ENCODE measurements at places on chromosomes 5 and 9. TPM values are rescaled to one million over a fixed set of nuclear protein-coding genes. Genes with fewer than 3 reads are reported as not detected.

Gene FBN2
- total RNA-seq, result 0.05 TPM

- H3K36me3 ChIP-seq, result no peaks in the 10 kb centered on the region
- no peak overlapping the region for H3K4me3 ChIP-seq
- no peak overlapping the region for H3K27ac ChIP-seq
- DNase-seq, result no peak
- H3K27me3 ChIP-seq, result no peaks in the 10 kb centered on the region
Observed at GRCh38 chr5:1961952-1962595, 79.3 kb upstream of the IRX4 start.

- no peak overlapping the region for H3K4me3 ChIP-seq
- no peaks in the 10 kb centered on the region for H3K27me3 ChIP-seq
- H3K27ac ChIP-seq, result no peak overlapping the region
Observed at GRCh38 chr5:135219868-135220267, 179.2 kb downstream of the MACROH2A1 start.

DNA sequence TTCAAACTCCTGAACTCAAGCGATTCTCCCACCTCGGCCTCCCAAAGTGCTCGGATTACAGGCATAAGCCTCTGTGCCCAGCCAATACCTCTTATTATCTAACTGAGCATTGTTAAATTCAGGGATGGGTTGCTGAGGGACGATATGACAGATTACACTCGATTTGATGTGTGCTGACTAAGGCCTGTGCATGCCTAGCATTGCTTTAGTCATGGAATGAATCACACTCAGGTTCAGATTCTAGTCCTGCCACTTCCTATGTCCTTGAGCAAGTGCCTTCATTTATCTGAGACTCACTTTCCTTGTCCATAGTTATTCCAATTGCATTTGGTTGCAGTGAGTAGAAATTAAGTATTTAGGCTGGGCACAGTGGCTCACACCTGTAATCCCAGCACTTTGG lies 19.5 kb downstream of the THBS4 start:
- H3K4me3 ChIP-seq, result no peak overlapping the region
- no peaks in the 10 kb centered on the region for H3K27me3 ChIP-seq
- H3K4me1 ChIP-seq, result peaks cover 28% of the 10 kb centered on the region

DNA sequence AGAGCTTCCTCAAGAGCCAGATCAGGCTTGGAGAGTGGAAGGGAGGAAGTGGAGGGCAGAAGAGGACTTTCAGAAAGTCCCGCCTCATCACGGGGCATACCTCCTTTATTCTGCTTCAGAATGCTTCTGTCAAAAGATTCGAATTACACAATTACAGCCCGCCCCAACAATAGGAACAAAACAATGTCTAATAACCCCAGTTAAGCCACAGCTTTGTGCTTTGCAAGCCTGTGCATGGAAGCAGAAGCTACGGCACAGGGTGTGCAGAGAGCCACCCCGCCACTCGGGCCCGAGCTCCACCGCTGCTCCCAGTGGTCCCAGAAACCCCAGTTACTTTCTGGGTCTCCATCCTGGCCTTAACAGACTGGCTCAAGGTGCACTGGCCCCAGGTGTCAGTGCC lies 23.5 kb downstream of the HNRNPH1 start:
- DNase-seq, result no peak
- no peaks in the 10 kb centered on the region for H3K4me1 ChIP-seq
- no peak overlapping the region for H3K27ac ChIP-seq
- no peak overlapping the region for H3K4me3 ChIP-seq

GRCh38 chr5:128539038-128539429 lies 989 bp upstream of the FBN2 start:
- no peaks in the 10 kb centered on the region for H3K4me1 ChIP-seq
- H3K27me3 ChIP-seq, result peaks cover 33% of the 10 kb centered on the region
- no peak overlapping the region for H3K4me3 ChIP-seq

DNA sequence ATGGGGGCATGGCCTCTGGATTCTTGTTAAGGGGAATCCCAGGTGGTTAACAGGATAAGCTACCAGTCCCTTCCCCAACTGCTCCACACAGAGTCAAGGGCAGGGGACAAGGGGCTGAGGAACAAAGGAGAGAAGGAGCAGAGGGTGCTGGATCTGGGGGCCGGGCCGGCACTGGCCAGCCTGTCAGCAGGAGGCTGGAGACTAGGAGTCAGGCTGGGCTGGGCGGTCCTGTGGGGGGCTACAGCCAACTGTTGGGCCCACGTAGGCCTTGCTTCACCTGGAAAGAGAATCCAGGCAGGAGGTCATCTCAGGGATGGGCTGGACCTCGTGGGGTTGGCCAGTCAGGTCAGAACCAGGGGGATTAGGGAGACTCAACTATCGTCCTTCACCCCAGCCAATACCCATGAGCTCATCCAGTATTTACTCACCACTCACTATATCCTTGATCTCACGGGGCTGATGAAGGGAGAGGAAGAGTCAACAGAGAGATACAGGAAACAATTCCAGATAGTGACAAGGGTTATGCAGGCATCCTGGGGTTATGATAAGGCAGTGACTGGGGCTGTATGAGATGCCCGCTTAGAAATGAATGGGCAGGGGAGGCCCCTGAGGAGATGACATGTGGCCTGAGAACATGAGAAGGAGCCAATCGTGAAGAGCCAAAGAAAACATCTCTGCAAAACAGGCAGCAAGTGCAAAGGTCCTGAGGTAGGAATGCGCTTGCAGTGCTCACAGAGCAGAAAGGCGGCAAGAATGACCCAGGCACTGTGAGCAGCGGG lies 47.9 kb upstream of the SLC25A51 start:
- H3K27ac ChIP-seq, result no peak overlapping the region
- no peaks in the 10 kb centered on the region for H3K27me3 ChIP-seq
- H3K4me3 ChIP-seq, result no peak overlapping the region
- peaks cover 34% of the 10 kb centered on the region for H3K4me1 ChIP-seq
- no peak for DNase-seq

DNA sequence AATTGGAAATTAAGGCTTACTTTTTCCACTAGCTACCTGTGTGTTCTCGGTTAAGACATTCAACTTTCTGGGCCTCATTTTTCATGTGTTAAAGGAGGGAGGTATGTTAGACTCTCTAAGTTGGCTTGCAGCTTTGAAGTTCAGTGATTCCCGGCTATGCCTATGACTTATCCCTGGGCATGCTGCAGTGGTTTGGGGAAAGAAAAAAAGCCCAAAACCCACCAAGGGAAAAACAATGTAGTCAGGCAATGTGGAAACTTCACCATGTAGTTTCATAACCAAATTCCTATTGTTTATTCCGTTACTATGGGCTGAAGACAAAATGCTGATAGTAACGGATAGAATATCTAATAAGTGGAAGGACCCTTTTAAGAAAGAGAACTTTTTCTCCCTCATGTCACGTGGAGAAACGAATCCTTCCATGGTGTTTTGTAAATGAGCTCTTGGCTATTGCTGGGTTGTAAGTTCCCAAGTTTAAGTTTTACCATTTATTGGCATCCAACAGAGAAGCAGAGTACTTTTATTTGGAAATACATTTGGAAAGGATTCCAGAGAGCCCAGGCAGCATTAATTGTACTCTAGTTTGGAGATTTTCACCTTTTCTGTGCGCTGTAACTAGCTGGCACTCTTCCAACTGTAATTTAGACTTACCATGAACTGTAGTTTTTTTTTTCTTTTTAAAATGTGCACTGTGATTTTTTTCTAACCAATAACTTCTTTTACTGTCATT lies 84.9 kb upstream of the MPDZ start:
- no peak overlapping the region for H3K27ac ChIP-seq
- no peaks in the 10 kb centered on the region for H3K4me1 ChIP-seq
- H3K36me3 ChIP-seq, result no peaks in the 10 kb centered on the region
- H3K4me3 ChIP-seq, result no peak overlapping the region
- DNase-seq, result no peak

Gene TRPM3
- total RNA-seq, result not detected

Gene BTNL9
- total RNA-seq, result not detected

GRCh38 chr5:149732324-149733128 lies 2.4 kb downstream of the PPARGC1B start:
- no peak overlapping the region for H3K27ac ChIP-seq
- H3K4me1 ChIP-seq, result peaks cover 20% of the 10 kb centered on the region
- peak overlapping the region; percentile 91 for H3K4me3 ChIP-seq
- H3K27me3 ChIP-seq, result no peaks in the 10 kb centered on the region
- no peak for DNase-seq
- no peaks in the 10 kb centered on the region for H3K36me3 ChIP-seq

DNA sequence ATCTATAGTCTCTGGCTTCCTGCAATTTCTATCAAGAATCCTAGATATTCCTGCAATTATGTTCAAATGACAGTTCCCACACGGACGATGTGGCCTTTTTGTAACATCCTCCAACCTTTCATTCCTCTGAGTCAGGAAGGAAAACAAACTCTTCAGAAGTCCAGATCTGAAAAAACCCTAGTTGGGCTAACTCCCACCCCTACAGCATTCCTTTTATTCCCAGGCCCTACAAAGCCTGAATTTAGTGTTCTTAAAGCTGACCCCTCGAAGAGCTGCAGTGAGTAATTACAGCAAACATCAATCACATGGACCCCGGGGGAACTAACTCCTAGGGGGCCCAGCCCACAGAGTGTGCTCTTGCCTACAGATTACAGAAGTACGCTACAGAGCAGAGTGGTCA lies 99.7 kb downstream of the SERINC5 start:
- H3K36me3 ChIP-seq, result peaks cover 3% of the 10 kb centered on the region
- no peaks in the 10 kb centered on the region for H3K27me3 ChIP-seq
- no peak overlapping the region for H3K4me3 ChIP-seq
- H3K4me1 ChIP-seq, result peaks cover 57% of the 10 kb centered on the region
- no peak for DNase-seq

Gene ZNF169
- total RNA-seq, result 5.0 TPM

DNA sequence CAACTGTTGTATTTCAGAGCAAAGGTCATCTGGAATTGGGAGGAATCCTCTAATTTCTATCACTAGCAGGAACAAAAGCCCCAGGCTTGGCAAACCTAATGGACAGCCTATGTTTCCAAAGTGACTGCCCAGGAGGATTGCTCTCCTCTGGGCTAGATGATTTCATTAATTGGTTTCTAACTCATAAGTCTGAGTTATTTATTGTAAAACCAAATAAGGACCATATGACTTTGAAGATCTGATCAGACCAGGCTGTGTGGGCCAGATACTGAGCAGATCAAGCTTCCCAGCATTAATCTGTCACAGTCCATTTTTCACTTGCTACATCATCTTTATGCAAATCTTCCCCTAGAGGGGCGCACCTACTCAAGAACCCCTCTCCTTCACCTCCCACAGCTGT lies 125.2 kb downstream of the PRDM6 start:
- H3K36me3 ChIP-seq, result no peaks in the 10 kb centered on the region
- no peak overlapping the region for H3K27ac ChIP-seq
- no peaks in the 10 kb centered on the region for H3K4me1 ChIP-seq
- no peak overlapping the region for H3K4me3 ChIP-seq
- no peak for DNase-seq

DNA sequence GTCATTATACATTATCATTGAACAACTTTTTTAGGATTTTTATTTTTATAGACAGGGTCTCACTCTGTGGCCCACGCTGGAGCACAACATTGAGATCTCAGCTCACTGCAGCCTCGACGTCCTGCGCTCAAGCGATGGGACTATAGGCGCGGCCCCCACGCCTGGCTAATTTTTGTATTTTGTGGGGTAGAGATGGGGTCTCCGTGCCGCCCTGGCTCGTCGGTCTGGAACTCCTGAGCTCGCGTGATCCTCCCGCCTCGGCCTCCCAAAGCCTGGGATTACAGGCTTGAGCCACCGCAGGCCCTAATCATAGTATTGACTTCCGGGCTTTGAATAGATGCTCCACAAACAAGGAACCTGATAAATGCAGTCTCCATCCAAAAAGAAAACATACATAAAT lies 1.4 kb upstream of the EDF1 start:
- no peak overlapping the region for H3K27ac ChIP-seq
- DNase-seq, result no peak
- no peaks in the 10 kb centered on the region for H3K27me3 ChIP-seq
- H3K36me3 ChIP-seq, result peaks cover 6% of the 10 kb centered on the region
- peaks cover 16% of the 10 kb centered on the region for H3K4me1 ChIP-seq

- no peaks in the 10 kb centered on the region for H3K4me1 ChIP-seq
- no peaks in the 10 kb centered on the region for H3K36me3 ChIP-seq
- H3K27me3 ChIP-seq, result no peaks in the 10 kb centered on the region
- no peak overlapping the region for H3K4me3 ChIP-seq
Observed at GRCh38 chr5:26143259-26143658, 895.1 kb downstream of the CDH9 start.

DNA sequence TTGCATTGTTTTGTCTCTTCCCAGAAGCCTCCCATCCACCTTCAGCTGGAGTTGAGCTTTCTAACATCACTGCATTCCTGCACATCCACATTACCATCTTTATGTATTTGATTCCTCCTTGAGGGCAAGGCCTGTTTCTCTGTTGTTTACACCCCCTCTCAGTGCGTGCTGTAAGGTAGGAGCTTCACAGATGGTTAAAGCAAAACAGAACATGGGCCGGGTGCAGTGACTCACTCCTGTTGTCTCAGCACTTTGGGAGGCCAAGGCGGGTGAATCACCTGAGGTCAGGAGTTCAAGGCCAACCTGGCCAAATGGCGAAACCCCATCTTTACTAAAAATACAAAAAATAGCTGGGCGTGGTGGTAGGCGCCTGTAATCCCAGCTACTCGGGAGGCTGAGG lies 110.9 kb downstream of the KCNIP1 start:
- no peak for DNase-seq
- H3K4me1 ChIP-seq, result peaks cover 5% of the 10 kb centered on the region
- no peak overlapping the region for H3K27ac ChIP-seq
- no peak overlapping the region for H3K4me3 ChIP-seq

- H3K27ac ChIP-seq, result no peak overlapping the region
- peaks cover 55% of the 10 kb centered on the region for H3K27me3 ChIP-seq
- no peaks in the 10 kb centered on the region for H3K4me1 ChIP-seq
- no peak for DNase-seq
Observed at GRCh38 chr5:74432216-74432615, 208.3 kb downstream of the ENC1 start.

- no peaks in the 10 kb centered on the region for H3K36me3 ChIP-seq
- DNase-seq, result peak; percentile 93
- H3K27me3 ChIP-seq, result no peaks in the 10 kb centered on the region
- H3K4me1 ChIP-seq, result peaks cover 37% of the 10 kb centered on the region
Observed at GRCh38 chr5:177006265-177006972, at the start of gene UIMC1. UIMC1 (minus strand) TSS chr5:177006779; CDS start chr5:176982615, 24,164 bp downstream.

DNA sequence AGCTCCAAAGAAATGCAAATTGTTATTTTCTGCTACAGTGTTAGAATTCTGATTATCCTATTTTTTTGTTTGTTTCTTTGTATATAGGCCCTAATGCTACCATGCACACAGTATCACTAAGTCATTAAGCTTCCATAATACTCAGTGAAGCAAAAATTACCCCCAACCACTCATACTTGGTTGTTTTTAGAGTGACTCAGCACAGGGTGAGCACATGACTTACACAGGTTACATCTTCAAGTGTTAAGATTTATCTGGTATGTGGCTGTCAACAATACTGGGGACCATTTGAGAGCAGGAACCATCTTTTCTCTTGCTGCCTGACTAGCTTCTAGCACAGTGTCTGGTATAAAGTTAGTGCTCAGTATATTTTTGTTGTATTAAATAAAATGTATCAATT lies 255.8 kb upstream of the SLC24A2 start:
- DNase-seq, result no peak
- H3K27ac ChIP-seq, result no peak overlapping the region
- H3K36me3 ChIP-seq, result no peaks in the 10 kb centered on the region
- H3K4me1 ChIP-seq, result peaks cover 40% of the 10 kb centered on the region
- no peaks in the 10 kb centered on the region for H3K27me3 ChIP-seq
- no peak overlapping the region for H3K4me3 ChIP-seq

GRCh38 chr5:78701795-78702410 lies 53.3 kb upstream of the LHFPL2 start:
- no peaks in the 10 kb centered on the region for H3K36me3 ChIP-seq
- H3K4me1 ChIP-seq, result no peaks in the 10 kb centered on the region
- no peak overlapping the region for H3K4me3 ChIP-seq
- no peak for DNase-seq
- peaks cover 6% of the 10 kb centered on the region for H3K27me3 ChIP-seq

Gene SPINK4
- total RNA-seq, result not detected

GRCh38 chr5:174733091-174733690 lies 8.8 kb downstream of the MSX2 start:
- H3K36me3 ChIP-seq, result no peaks in the 10 kb centered on the region
- H3K4me1 ChIP-seq, result peaks cover 4% of the 10 kb centered on the region
- H3K27ac ChIP-seq, result no peak overlapping the region
- H3K27me3 ChIP-seq, result peaks cover 86% of the 10 kb centered on the region

Gene BAAT
- total RNA-seq, result 0.19 TPM
